Pons (tissue), 1 donor: ENCODE measurements at places on chromosomes 11 and 22.

DNA sequence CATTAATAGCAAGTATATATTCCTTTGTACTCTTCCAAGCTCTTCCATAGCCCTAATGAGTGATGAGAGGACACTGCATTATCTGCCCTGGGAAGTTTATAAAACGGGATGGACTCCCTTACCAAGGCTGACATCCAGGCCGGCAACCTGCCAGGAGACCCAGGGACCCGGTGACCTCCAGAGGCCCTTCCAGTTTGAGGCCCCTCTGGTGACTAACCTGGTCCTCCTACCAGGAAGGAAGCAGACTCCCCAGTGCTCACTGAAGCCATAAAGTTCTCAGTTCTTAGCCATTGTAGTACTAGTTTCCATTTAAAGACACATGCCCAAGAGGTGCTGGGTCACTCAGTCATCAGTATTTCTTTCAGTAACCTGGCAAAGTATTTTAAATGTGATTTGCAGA lies 345.4 kb downstream of the TENM4 start:
- DNase-seq, result no peak

DNA sequence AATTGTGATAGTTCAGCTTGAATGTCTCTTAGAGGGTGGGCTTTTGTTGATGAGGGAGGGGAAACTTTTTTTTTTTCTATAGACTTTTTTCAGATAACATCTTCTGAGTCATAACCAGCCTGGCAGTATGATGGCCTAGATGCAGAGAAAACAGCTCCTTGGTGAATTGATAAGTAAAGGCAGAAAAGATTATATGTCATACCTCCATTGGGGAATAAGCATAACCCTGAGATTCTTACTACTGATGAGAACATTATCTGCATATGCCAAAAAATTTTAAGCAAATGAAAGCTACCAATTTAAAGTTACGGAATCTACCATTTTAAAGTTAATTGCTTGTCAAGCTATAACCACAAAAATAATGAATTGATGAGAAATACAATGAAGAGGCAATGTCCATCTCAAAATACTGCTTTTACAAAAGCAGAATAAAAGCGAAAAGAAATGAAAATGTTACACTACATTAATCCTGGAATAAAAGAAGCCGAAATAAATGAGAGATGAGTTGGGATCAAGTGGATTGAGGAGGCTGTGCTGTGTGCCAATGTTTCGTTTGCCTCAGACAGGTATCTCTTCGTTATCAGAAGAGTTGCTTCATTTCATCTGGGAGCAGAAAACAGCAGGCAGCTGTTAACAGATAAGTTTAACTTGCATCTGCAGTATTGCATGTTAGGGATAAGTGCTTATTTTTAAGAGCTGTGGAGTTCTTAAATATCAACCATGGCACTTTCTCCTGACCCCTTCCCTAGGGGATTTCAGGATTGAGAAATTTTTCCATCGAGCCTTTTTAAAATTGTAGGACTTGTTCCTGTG lies 3.9 kb downstream of the MALAT1 start:
- peak; percentile 83 for DNase-seq

- DNase-seq, result no peak
Measured at GRCh38 chr11:98710986-98711385, 309.8 kb upstream of the CNTN5 start.

- no peak for DNase-seq
Measured at GRCh38 chr22:32622004-32622743, 147.6 kb downstream of the FBXO7 start.

DNA sequence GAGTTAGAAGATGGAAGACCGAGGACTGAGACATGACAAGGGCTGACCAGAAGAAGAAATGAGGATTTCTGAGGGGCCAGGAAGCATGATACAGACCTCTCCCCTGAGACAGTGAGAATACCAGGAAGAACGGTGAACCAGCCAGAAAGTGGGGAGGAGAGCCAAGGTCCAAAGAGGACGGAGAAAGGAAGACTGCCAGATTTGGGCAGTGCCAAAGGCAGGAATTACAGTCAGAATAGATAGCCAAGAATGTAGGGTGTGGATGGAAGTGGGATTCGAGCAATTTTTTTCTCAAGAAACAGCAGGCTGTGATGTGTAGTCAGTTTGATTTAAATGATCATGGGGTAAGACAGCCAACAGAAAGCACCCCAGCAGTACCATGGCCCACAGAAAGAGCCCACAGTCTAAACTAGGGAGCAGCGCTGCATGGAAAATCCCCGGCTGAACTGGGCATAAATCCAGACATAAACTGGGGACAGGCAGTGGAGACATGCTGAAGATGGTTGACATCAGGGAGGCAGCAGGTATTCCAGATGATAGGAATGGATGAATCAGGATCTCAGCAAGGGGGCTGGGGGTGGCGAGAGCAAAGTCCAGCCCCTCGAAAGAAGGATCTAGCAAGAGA lies 67.3 kb upstream of the BARX2 start:
- DNase-seq, result no peak

GRCh38 chr11:133547808-133548494 lies 15.7 kb upstream of the OPCML start:
- DNase-seq, result no peak

DNA sequence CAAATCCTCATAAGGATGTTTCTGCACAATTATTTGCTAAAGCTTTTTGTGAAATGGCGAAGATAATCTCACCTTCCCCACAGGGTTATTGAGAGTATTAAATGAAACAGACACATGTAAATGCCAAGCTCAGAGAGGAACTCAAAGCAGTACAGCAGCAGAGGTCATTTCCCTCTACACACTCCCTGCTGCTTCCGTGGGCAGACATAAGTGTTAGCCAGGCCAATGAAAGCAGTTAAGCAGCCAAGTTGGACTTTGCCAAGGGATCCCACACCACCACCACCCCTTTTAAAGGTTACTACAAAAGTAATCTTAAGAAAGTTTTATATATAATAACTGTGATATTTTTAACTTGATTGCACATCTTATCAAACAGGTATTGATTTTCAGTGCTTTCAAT lies 4.0 kb upstream of the FAM111A start:
- DNase-seq, result no peak
